Stimulated activated CD8-positive, alpha-beta memory T cell treated with anti-CD3 and anti-CD28 coated beads, Interleukin-15, amount 100 ng/mL, for 24 hours (primary cell): ENCODE measurements at places on chromosomes 6 and 20.
A peak's percentile ranks its signal among the peaks of the same experiment; 100 is the strongest.

- DNase-seq, result no peak
These were observed 8.6 kb upstream of the NKAIN4 start for GRCh38 chr20:63262836-63263235.

GRCh38 chr6:155388591-155388990, 67.0 kb downstream of the NOX3 start:
- no peak for DNase-seq

DNA sequence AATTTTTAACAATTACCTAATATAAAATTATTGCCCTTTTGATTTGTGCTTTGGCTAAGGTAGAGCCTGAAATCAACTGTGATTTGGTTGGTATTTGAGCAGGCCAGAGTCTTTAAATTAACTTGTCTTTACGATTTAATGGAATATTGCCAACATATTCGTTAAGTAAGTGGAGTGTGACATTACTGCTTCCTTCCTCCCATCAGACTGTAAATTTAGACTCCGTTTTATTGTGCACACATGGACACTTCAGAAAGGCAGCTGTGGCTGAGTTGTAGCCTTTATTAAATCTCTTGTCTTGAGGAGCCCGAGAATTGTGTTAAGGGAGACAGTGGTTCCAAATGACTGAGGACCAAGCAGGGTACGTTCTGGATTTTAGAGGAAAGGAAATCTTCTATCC, 57.4 kb downstream of the CAP2 start:
- DNase-seq, result no peak

- no peak for DNase-seq
These were observed 25.6 kb downstream of the FILIP1 start for GRCh38 chr6:75467966-75468365.

DNA sequence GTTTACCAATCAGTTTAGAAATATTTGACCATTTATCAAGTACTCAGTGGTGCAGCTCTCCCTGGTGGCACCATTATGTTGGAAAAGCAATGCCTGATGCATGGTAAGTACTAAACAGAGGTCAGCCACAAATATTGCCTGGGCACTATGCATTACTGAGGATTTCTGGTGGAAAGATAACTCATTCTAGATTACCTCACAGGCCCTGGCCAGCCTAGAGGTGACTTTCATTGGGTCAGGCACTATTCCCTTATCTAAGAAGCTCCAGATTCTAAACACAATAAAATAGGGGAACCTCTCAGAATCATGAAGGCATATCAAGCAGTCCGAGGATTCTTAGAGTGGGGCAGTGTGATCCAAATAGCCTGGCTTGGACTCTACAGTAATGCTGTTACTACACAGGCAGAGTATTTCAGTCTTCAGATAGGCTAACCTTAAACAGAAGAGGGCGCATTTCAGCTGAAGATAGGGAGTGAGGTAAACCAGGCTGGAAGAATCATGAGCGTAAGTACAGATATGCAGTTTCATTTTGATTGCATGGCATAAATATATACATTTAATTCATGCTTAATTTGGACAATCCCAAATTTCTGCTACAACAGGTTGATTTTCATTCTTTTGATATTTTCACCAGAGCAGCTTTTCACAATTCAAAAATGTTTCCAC, 12.1 kb downstream of the LGSN start:
- DNase-seq, result no peak

GRCh38 chr6:87436435-87436834, 28.7 kb downstream of the CFAP206 start:
- DNase-seq, result no peak

DNA sequence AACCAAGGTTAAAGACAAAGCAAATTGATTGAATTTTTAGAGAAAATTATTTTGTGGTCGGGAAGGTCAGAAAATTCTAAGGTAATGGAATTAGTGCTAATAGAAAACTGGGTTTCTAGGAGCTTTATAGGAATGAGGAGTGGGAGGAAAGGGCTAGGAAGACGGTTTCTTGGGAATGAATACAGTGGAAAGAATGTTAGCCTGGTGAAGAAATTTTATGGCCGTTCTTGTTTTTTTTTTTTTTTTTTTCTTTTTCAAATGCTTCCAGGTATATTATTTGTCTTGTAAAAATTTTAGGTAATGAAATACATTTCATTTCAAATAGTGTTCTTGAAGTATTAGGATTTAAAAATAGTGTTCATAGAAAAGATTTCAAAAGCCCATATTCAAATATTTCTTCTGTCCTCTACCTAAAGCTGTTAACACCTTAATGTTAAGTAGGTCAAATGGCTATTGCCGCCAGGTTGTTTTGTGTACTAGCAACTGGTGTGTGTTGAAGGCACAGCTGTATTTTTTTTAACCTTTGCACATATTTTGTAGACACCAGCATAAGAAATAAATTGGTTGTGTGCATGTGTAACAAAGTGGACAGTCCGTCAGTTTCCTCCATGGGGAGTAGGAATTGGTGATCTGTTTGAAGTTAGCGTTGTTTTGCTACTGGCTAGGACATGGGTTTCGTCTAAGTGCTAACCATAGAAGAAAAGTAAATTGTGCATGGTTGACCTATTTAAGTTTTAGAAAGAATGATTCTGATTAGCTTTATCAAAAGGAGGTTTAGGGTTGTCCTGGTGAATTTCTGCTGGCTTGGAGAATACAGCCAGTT, 32.3 kb downstream of the AFDN start:
- no peak for DNase-seq

GRCh38 chr6:35967076-35967774, 46.3 kb upstream of the SRPK1 start:
- DNase-seq, result no peak

- no peak for DNase-seq
These were observed 80.8 kb downstream of the SLC22A23 start for GRCh38 chr6:3376064-3376463.

DNA sequence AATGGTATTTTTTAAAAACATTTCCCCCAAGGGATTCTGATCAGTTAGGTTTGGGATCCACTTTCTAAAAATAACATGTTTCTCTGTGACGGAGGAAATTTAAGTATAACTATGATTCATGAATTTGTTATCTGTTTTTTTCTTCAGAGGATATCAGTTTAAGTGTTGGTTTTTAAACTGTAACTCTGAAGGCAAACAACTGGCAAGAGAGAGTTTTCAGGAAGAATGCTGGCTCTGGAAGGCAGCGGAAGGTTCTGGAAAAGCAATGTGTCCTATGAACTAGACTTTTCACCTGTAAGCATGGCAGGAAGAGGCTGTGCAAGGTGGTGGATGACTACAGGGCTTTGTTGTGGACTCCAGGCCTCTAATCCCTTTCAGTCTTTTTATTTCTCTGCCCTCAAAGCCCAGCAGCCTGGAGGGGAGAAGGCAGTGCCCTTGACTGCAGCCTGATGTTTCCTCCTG, 153.1 kb downstream of the GMPR start:
- DNase-seq, result no peak

DNA sequence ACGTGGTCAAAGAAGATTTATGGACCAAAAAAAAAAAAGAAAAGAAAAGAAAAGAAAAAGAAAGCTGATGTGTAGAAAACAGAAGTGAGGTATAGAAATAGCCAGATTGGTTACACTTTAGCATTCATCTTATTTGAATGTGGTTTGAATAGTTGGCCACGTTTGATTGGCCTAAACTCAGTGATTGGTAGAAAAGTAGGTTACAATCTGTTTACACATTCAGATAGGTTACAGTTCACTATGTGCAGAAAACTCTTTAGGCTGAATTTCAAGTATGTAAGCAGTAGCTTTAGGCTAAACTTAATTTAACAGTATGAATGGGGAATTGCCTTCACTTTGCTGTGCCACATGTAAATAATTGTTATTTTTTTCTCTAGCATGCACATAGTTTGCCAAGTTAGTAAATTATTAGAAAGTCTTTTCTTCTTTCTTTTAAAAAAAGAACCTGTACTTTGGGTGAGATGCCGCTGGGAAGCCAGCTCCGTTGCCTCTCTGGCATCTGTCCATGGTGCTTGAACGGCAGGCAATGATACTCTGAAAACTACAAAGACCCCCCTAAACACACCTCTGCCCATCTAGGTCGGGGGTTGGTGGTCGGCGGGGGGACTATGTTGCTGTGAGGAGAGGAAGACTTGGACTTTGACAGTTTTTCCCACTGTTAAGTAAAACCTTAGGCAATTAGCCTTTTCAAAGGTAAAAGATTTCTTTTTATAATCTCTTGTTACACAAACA, 173.0 kb downstream of the AIG1 start:
- no peak for DNase-seq

- no peak for DNase-seq
These were observed 65.6 kb upstream of the ARMH2 start for GRCh38 chr6:24864343-24864742.

GRCh38 chr6:83429857-83430610, 817 bp downstream of the ME1 start:
- DNase-seq, result no peak

- no peak for DNase-seq
These were observed 19.3 kb upstream of the ZNF831 start for GRCh38 chr20:59144179-59144830.

DNA sequence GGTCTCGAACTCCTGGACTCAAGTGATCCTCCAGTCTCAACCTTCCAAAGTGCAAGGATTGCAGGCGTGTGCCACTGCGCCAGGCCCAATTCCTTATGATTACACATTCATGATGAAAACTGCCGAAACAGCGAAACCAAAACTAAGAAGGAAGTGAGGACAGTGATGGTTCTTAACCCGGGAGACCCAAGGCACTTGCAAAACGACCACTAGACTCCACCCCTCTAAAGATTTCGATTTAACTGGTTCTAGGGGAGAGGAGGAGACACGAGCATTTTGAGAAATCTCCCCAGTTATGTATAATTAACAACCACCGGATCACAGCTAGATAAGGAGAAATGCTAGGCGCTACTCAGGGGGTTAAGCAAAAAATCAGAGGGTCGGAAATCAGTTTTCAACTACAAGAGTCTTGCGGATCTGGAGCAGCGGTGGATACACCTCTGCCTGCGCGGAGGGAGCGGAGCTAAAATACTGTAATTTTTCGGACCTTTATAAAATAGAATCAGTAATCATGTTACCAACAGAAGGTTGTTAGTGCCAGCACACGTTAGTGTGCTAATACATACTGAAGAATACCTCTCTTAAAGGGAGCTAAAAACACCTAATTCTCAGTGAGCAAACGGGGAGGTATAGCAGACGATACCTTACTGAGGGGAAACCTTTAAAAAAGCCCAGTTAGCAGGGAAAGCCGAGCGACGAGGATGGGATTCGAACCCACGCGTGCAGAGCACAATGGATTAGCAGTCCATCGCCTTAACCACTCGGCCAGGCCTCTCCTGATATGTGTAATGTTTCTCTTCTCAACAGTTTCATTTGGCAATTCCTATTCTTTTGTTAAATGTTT, 60.0 kb upstream of the BTN3A2 start:
- no peak for DNase-seq

DNA sequence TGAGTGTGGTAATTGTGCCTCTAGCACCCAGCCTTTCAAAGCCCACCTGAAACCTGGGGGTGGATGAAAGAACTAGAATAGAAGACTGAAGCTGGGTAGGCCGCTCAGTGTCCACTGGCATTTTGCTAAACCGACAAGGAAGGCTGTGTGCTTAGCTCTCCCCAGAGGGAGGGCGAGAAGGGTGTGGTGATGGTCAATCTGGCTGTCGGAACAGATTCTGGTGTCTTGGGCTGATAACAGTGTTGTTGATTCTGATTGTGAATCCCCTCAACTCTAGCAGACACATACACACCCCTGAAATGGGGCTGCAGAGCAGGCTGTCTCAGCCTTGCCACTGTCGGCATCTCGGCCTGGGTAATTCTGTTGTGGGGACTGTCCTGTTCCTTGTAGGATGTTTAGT, 4.1 kb upstream of the BPHL start:
- no peak for DNase-seq

- no peak for DNase-seq
These were observed 3.3 kb downstream of the WFDC3 start for GRCh38 chr20:45788351-45788750.

DNA sequence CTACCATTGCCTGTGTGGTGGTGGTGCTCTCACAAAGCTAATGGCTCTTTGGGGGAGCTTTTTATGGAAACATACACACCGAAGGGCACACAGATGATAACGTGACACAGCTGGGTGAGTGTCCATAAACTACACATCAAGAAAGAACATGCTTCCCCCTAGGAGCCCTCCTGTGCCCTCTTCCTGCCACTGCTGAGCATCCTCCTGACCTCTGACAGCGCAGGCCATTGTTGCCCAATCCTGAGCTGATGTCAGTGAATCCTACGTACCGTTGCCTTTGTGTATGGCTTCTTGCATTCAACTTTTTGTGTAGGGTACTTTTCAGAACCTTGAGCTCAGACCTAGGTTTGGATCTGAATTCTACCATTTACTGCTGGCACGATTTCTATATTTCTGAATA, 65.8 kb upstream of the SLC22A1 start:
- no peak for DNase-seq

GRCh38 chr20:57953638-57954037, 243.8 kb upstream of the PMEPA1 start:
- DNase-seq, result no peak

- no peak for DNase-seq
These were observed 115.9 kb downstream of the OTOR start for GRCh38 chr20:16864069-16864468.

- DNase-seq, result peak; percentile 93
These were observed at the start of gene CENPW for GRCh38 chr6:126339796-126340609. Gene CENPW (plus strand): TSS chr6:126340115. CDS start chr6:126340274, 159 bp downstream.

DNA sequence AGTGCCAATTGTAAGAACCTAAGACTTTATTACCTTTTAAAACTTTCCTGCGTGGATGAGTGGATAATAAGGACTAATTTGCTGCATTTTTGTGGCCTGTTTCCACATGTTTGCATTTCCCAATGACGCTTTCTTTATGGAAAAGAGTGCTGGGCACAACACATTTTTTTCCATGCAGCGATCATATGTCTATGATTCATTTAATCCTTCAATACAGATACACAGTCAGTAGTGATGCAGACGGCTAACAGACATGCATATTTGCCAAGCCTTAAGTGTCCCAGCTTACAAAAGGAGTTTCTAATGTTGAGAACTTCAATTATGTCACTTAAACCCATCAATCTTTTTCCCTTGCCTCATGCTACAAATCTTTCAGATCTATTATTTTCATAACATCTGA, 239.8 kb upstream of the PREP start:
- DNase-seq, result no peak

- DNase-seq, result no peak
These were observed 111.1 kb downstream of the SULF2 start for GRCh38 chr20:47674145-47674544.

GRCh38 chr20:4953881-4954280, 47.4 kb downstream of the SLC23A2 start:
- no peak for DNase-seq
